ENCODE measurements at places on chromosomes 11 and 22.

- DNase-seq = peak; percentile 54
These were observed 4.7 kb upstream of the NEAT1 start for GRCh38 chr11:65417702-65418430.

DNA sequence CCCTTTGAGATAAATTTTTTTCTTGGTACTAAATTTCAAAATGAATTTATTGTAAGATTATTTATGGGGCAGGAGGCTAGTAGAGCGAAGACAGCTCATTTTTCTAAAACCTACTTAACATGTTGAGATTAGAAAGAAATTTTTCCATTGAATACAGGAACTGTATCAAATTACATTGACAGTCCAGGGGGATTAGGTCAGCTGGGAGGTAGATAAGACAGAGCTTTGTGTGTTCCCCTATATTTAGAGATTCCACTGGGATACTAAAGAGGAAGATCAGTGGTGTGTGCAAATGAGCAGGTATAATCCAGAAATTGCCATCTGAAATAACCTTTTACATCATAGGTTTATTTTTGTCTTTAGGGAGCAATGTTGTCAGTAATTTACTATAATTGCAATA lies 32.1 kb downstream of the ENDOD1 start:
- no peak for DNase-seq

GRCh38 chr11:26088391-26088790 lies 243.5 kb upstream of the ANO3 start:
- no peak for DNase-seq

DNA sequence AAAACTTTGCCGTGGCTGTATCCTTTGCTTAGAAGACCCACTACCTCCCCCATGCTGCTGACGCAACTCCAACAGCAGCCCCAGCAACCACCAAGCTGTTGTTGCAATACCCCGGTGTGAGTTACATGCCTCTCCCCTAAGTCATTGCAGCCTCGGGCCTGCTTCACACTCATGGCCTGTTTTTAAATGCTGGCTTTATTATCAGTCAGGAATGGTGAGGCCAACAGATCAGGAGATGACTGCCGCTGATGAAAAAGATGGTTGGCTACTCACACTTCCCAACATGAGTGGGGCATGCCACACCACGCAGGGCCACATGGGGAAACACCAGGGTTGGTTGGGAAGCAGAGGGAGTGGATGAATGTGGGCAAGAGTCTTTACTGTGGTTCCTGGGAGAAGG lies 171.5 kb upstream of the SYT13 start:
- no peak for DNase-seq

GRCh38 chr11:134762248-134763029 lies 350.4 kb upstream of the B3GAT1 start:
- DNase-seq = no peak

- no peak for DNase-seq
These were observed 31.4 kb downstream of the MOB2 start for GRCh38 chr11:1455032-1455762.

DNA sequence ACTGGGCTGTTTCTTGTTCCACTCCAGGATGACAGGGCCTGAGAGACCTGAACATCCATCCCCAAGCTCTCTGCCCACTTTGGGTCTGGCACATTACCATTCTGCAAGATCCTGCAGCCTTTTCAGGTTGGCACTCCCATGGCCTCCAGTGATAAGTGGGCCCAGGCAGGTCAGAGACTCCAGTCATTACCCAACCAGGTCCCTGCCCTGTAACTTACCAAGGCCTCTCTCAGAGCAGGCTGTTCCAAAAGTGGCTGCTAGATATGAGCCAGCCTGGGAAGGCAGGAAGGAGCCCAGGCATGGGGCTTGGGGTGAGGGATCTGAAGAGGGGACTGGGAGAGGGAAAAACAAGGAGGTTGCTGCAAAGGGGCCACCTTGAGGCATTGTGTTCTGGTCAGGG lies 35.9 kb downstream of the KCNQ1OT1 start:
- DNase-seq = no peak

DNA sequence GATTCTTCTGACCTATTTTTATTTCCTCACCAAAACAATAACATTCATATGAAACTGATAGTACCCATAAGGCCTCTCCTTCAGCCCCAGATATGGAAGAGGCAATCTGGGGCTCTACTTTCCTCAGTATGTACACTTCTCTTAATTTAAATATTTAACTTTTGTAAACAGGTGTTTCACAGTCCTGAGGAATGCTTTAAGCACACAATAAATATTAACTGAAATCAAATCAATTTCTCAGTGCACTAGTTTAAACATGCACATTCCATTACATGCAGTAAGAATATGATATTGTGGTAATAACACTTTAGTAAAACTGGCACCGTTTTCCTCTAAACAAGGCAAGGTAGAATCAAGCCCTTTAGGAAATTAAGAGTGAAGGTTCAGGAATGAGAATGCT lies 28.9 kb downstream of the APIP start:
- no peak for DNase-seq

GRCh38 chr11:117361432-117361831 lies 33.8 kb downstream of the CEP164 start:
- DNase-seq = no peak

GRCh38 chr11:6127881-6128280 lies 20.4 kb downstream of the OR56B4 start:
- no peak for DNase-seq

GRCh38 chr11:726278-727220 lies 20.5 kb downstream of the EPS8L2 start:
- DNase-seq = peak; percentile 55

DNA sequence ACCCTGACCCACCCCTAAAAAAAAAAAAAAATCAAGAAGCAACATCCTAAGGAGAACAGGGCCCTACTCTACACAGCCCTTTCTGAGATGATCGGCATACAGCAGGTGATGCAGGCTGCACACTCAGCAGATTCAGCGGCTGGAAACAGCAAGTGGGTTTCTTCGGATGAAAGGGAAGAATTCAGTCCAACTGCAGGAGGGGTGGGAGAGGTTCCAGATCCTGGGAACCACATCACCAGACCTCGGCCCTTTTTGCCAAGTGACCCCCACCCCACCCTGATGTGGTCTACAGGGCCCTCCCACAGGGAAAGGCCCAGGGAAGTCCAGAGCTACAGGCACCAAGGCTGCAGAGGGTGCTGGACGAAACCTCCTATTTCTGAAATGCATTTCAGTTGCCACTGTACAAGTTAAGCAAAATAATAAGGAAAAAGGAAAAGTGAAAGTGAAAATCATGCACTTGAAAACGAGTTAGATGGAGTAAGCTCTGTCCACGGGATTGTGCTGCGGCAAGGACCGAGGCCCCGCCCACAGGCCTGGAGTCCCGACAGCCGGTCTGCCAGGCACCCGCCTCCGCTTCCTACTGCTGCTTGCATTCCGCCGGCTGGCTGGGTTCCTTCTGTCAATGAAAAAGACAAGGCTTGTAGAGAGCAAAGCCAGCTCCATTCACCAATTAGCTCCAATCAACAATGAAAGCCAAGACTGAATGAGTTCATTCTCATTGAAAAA lies 16.0 kb upstream of the PHLDA2 start:
- peak; percentile 47 for DNase-seq

GRCh38 chr11:69106031-69106811 lies 49.5 kb upstream of the SMIM38 start:
- DNase-seq = no peak

- no peak for DNase-seq
These were observed 161.3 kb downstream of the LARGE1 start for GRCh38 chr22:33758961-33759360.

GRCh38 chr11:64252003-64252872 lies 908 bp downstream of the PLCB3 start:
- DNase-seq = no peak

DNA sequence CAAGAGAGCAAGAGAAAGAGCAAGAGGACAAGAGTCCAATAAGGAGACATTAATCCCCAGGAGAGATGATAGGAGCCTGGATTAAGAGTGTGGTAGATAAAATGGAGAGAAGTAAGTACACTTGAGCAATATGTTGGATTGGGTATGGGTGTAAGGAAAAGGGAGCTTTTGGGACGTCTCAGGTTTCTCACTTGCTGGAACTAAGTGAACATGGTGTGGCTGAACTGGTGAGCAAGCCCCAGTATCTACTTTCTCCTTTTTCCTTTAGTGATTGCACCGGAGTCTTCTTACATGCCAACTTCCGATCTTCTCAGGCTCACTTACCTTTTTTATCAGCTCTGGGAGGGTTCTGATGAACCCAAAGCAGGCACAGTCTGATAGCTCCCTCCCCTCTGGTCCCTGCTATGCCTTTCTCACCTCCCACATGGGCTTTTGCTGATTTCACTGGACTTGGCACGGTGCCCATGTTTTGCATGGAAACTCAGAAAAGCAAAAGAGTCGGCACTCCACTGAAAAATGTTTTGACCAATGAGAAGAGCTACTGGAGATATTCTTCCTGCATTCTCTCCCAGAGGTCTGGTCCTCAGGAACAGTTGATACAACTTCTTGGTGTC lies 14.5 kb upstream of the APLNR start:
- DNase-seq = no peak

- DNase-seq = no peak
These were observed 339.7 kb upstream of the B3GAT1 start for GRCh38 chr11:134751766-134752165.

DNA sequence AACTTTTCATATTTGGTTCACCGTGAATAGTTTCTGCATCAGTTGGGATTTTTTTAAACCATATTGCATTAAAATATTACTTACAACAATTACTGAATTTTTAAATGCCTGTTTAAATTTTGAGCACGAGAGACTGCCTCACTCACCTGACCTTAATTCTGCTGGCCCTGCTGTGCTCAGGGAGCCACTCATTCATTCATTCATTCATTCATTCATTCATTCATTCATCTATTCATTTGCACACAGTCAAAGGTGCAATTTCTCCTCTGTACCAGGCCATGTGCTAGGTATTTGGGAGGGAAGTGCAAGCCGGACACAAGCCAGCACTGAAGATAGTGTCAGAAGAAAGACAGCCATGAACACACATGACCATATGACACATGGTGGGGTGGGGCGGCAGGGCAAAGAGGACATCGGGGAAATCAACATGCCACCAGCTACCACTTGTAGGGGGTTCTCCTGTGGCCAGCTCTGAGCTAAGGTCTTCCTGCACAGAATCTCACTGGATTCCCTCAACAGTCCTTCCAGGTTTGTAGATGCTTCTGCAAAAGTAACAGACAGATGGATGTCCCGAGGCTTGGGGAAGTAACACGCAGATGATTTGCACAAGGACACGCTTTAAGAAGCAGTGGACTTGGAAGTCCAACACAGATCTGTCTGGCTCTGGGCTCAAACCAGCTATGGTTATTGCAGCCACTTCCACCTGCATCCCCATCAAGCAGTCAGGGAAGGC lies 568 bp upstream of the CSF2RB start:
- no peak for DNase-seq

GRCh38 chr11:116962108-116962507 lies 124.7 kb upstream of the APOA1 start:
- no peak for DNase-seq

DNA sequence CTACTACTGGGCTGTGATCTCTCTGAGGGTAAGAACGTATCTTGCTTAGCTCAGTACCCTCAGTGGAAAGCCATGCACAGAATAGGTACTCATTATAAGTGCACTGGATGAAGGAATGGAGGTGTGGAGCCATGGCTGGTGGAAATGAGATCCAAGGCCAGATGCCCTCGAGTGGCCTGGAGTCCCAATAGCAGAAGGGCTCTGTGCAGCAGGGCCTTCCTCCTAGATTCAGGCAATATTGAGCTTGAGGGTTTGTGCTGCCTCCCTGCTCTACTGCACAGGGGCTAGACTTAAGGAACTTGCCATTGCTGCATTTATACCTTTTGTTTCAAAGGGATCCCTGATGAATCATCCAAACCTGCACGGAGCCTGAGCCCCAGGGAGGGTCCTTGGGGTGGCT lies 33.6 kb upstream of the TUB start:
- DNase-seq = no peak

GRCh38 chr22:19745155-19746101 lies 15.2 kb upstream of the TBX1 start:
- DNase-seq = no peak

DNA sequence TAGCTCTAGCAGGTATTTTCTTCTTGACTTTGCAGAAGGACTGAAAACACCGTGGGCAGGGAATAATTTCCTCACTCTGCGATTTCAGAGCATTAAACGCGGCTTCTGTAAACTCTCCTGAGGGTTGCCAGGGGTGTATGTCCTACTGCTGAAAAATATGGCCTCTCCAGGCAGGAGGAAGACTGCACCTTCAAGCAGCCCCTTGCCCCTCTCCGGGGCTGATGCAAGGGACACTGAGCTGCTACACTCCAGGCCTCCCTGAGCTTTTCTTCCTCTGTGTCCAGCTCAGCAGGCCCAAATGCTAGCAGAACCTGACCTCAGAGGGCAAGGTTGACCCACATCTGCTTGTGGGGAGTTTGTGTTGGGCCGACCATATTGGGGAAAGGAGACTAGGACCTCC lies 2.2 kb downstream of the CD6 start:
- DNase-seq = no peak

GRCh38 chr11:19724765-19725164 lies 12.1 kb downstream of the NAV2 start:
- DNase-seq = no peak

- DNase-seq = peak; percentile 56
These were observed at the start of gene RTN4R for GRCh38 chr22:20268279-20269012. Gene RTN4R (minus strand): TSS chr22:20268318. CDS start chr22:20268092, 226 bp downstream.
